ENCODE measurements at places on chromosomes 16 and 17. TPM values are rescaled to one million over a fixed set of nuclear protein-coding genes. Genes with fewer than 3 reads are reported as not detected.

Gene CX3CL1
- total RNA-seq: 1.0 TPM

Gene OR1D5
- total RNA-seq: not detected

Gene SPSB3
- total RNA-seq: 19.3 TPM

Gene RRAD
- not detected for total RNA-seq

Gene PIMREG
- 17.8 TPM for total RNA-seq

Gene C1QTNF8
- not detected for total RNA-seq

Gene CXCL16
- total RNA-seq: 5.8 TPM

Gene PLEKHM1
- total RNA-seq: 23.7 TPM

Gene ARL4D
- total RNA-seq: 4.3 TPM

Gene NLRC3
- total RNA-seq: under 0.01 TPM

Gene C16orf92
- not detected for total RNA-seq

Gene ERAL1
- 37.4 TPM for total RNA-seq

Gene PPM1E
- 1.1 TPM for total RNA-seq

All from melanocyte of skin (primary cell).